ENCODE measurements at places on chromosomes 3 and 15.

DNA sequence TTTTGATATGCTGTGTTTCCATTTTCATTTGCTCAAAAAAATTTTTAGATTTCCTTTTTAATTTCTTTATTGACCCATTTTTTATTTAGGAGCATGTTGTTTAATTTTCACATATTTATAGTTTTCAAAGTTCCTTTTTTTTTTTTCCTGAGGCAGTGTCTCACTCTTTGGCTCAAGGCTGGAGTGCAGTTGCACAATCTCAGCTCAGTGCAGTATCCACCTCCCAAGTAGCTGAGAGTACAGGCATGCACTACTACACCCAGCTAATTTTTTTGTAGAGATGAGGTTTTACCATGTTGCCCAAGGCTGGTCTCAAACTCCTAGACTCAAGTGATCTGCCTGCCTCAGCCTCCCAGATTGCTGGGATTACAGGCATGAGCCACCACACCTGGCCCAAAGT is 36.2 kb downstream of the PFN2 start:
- peak; percentile 78 for DNase-seq

GRCh38 chr15:42914728-42915497 is 5.7 kb downstream of the TTBK2 start:
- DNase-seq = peak; percentile 19

DNA sequence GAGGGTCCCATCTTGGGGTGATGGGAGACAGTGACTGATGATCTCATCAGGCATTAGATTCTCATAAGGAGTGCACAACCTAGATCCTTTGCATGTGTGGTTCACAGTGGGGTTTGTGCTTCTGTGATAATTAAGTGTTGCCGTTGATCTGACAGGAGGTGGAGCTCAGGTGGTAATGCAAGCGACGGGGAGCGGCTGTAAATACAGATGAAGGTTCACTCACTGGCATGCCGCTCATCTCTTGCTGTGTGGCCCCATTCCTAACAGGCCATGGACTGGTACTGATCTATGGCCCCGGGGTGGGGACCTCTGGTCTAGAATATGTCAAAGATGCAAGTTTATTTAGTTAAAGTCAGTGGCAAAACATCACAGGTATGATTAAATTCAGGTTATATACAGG is 8.7 kb downstream of the MEF2A start:
- no peak for DNase-seq

DNA sequence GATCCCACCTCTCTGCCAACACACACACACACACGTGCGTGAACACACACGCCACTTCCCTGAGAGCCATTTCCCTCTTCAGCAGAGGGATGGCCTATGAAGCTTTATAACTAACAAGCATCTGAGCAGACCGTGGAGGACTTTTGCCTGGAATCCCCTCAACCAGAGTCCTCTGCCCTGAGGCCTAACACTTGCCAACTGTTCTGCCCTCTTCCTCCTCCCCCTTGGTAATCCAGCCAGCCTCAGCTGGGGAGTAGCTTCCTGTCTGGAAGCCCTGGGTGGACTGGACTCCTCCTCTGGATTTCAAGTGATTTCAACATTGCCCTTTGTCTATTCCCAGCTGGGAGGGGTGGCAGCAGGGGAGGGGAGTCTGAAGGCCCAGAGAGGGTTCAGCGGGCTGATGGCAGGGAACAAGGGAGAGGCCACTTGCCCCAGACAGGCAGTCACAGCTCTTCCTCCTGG is 68.4 kb upstream of the HACD2 start:
- peak; percentile 97 for DNase-seq

- DNase-seq = no peak
Measured at GRCh38 chr3:143859465-143860203, 11.4 kb upstream of the SLC9A9 start.

- peak; percentile 62 for DNase-seq
Measured at GRCh38 chr3:59749291-59749690, 699.5 kb upstream of the CFAP20DC start.

DNA sequence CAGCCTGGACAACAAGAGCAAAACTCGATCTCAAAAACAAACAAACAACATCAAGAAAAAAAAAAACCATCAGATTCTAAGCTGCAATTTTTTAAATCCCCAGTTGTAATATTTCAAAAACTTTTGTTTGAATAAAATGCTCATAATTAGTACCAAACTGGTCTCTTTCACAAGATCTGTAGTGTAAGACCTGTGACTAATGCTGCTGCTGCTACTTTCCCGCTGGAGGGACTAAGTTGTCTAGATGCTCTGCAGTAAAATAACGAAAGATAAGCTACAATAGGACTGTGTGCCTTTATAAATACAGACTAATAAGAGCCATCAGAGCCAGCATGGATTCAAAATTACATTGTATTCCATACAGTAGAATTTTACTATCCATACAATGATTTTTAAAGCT is 45.4 kb downstream of the TM4SF4 start:
- no peak for DNase-seq

GRCh38 chr3:130260918-130261317 is 84.6 kb upstream of the COL6A5 start:
- DNase-seq = no peak

GRCh38 chr3:149384911-149385321 is 7.5 kb upstream of the TM4SF1 start:
- peak; percentile 85 for DNase-seq

GRCh38 chr3:37943631-37944314 is 46.8 kb upstream of the VILL start:
- no peak for DNase-seq

GRCh38 chr3:148089171-148089570 is 608.5 kb upstream of the AGTR1 start:
- DNase-seq = peak; percentile 1
